ENCODE measurements at places on chromosomes 6 and 20. TPM values are rescaled to one million over a fixed set of nuclear protein-coding genes. Genes with fewer than 3 reads are reported as not detected.

The FERMT1 gene
- total RNA-seq = not detected

The ZNF451 gene
- total RNA-seq = 97.7 TPM

The DEF6 gene
- total RNA-seq = 236 TPM

The MYLK2 gene
- not detected for total RNA-seq

The TINAG gene
- total RNA-seq = not detected

The RNF39 gene
- total RNA-seq = not detected

The C20orf202 gene
- 0.20 TPM for total RNA-seq

The GSTA1 gene
- not detected for total RNA-seq

The DDX27 gene
- 60.3 TPM for total RNA-seq

The CCR6 gene
- 21.7 TPM for total RNA-seq

The TBX18 gene
- not detected for total RNA-seq

The PACSIN1 gene
- total RNA-seq = 2.3 TPM

The TMEM217 gene
- total RNA-seq = not detected

The TCP11 gene
- not detected for total RNA-seq

The C6orf15 gene
- not detected for total RNA-seq

The TBPL1 gene
- total RNA-seq = 39.2 TPM

The GPX5 gene
- total RNA-seq = not detected

The C20orf141 gene
- not detected for total RNA-seq

The OR2B6 gene
- not detected for total RNA-seq

The TFAP2D gene
- total RNA-seq = not detected

The SLC2A10 gene
- total RNA-seq = not detected

The LAMA4 gene
- total RNA-seq = not detected

The CST5 gene
- not detected for total RNA-seq

The PKIB gene
- total RNA-seq = 0.67 TPM

The ARHGAP18 gene
- 4.3 TPM for total RNA-seq

The PTCHD4 gene
- not detected for total RNA-seq

The PCSK2 gene
- not detected for total RNA-seq

The DNAH8 gene
- 0.17 TPM for total RNA-seq

The CASS4 gene
- total RNA-seq = 10.9 TPM

The AGER gene
- 77.3 TPM for total RNA-seq

The NOTCH4 gene
- total RNA-seq = 1.2 TPM

The HSPA1B gene
- total RNA-seq = 60.8 TPM

The FAXC gene
- not detected for total RNA-seq

The VAPB gene
- 37.6 TPM for total RNA-seq

The FRS3 gene
- total RNA-seq = 8.9 TPM

The NHSL1 gene
- total RNA-seq = 0.53 TPM

The PBOV1 gene
- not detected for total RNA-seq

The EPB41L1 gene
- total RNA-seq = 0.17 TPM

The FNDC11 gene
- total RNA-seq = 0.38 TPM

The ENPP1 gene
- total RNA-seq = 0.52 TPM

The SPEF1 gene
- not detected for total RNA-seq

The ZNF831 gene
- total RNA-seq = 49.0 TPM

The ME1 gene
- total RNA-seq = 0.67 TPM

The PCK1 gene
- total RNA-seq = not detected

The SLC17A2 gene
- not detected for total RNA-seq

The NEDD9 gene
- 42.7 TPM for total RNA-seq

The GSTA2 gene
- total RNA-seq = not detected

The ADGRB3 gene
- total RNA-seq = not detected

The GPSM3 gene
- total RNA-seq = 313 TPM
